ENCODE measurements at places on chromosomes 6 and 20.
A peak's percentile ranks its signal among the peaks of the same experiment; 100 is the strongest.

DNA sequence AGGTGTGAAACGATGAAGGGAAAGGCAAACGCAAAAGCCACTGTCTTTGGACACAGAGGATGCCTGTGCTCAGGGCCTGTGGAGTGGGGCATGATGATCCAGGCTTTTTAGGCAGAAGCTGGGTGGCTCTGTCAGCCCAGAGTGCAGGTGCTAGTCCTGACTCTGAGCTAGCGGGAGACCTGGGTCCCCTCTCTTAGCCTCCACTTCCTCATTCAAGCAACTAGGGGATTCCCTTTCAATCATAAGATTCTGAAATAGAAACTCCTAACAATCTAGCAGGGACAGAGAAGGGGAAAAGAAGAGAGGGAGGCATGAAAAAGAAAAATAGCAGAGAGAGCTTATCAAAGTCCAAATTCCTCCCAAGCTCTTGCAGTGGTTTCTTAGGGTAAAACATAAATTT lies 7.6 kb upstream of the HIVEP2 start:
- no peak for DNase-seq

GRCh38 chr6:13012296-13012695 lies 295.7 kb downstream of the PHACTR1 start:
- DNase-seq, result no peak

DNA sequence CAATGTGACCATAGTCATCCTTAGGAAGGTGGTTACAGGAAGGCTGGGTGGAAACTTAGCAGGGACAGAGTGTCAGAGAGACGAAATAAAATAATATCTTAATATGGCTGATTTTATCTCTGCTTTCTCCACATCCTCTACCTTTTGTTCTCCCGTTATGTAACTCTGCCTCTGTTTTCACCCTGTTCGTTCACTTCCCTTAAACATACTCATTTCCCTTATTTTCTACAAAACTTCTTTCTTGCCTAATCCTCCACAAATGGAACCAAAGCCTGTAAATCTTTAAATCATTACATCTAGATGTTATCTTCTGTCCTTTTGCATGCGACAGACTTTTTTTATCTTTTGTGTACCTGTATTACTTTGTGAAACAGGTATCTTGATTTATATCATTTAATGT lies 23.3 kb upstream of the CRIP3 start:
- DNase-seq, result no peak

DNA sequence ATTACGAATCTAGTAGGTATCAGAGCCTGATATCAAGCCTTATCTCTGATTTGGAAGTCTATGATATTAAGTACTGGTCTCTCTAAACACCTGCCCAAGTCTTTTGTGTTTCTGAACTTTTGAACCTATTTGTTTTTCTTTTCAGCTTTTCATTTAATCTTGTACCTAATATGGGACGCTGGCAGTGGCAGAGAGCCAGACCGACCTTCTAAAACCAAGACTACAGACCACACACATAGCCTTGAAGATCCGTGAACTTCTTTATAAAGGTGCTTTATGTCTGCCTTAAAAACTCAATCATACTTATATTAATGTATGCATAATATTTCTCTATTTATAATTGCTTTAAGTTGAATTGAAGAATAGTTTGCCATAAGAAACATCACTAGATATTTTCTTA lies 12.6 kb upstream of the PTCHD4 start:
- DNase-seq, result no peak

GRCh38 chr6:162533009-162533400 lies 194.6 kb downstream of the PRKN start:
- DNase-seq, result no peak

GRCh38 chr6:96015518-96016333 lies at the start of gene FUT9:
TSS of gene FUT9 (plus strand) at chr6:96015974. CDS start at chr6:96203156, 187,182 bp downstream.
- DNase-seq, result no peak

- no peak for DNase-seq
These were observed 13.3 kb upstream of the CRYBG1 start for GRCh38 chr6:106347219-106347618.

- no peak for DNase-seq
These were observed 3.2 kb downstream of the PRRT1 start for GRCh38 chr6:32148289-32149091.

- DNase-seq, result no peak
These were observed 54.2 kb downstream of the QKI start for GRCh38 chr6:163468738-163469137.

- no peak for DNase-seq
These were observed 2.6 kb upstream of the ANKRD6 start for GRCh38 chr6:89430201-89430962.

- no peak for DNase-seq
These were observed 86.0 kb downstream of the ALDH8A1 start for GRCh38 chr6:134863763-134864510.

DNA sequence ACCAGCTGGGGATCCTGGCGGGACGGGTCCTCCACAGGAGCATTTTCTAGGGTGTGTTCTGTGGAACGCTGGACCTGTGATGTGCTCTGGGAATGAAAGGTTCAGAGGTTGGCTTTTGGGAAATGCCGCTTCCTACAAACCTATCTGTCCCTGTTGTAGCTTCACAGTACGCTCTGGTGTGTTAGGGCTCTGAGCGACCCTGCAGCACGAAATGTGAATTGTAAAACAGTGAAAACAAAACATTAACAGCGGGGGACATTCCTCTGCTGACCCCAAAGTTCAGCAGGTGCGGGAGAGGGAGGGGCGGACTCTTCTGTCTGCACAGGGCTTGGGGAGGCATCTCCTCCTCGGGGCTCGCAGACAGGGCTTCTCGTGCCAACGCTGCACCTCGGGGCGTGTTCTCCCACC lies 155.9 kb downstream of the NRN1 start:
- no peak for DNase-seq

GRCh38 chr20:31835977-31836852 lies 9.2 kb downstream of the FOXS1 start:
- peak; percentile 83 for DNase-seq

DNA sequence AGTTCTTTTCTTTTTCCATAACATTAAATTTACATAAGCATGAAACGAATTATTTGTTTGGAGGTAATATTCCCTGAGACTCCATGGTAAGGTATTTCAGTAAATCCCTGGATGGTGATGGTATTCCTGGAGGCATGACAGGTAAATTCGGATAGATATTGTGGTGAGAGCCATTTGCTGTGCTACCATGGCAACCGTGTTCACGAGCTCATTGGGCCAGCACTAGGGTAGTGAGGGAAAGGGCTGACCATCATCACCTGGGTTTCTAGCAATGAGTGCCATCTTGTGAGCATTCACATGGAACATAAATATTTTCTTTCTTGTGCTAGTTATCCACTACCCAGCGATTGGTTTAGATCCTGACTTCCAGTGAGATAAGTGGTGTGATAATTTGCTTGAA lies 51.9 kb upstream of the GNRH2 start:
- DNase-seq, result no peak

GRCh38 chr6:30743099-30744053 lies 889 bp upstream of the FLOT1 start:
- DNase-seq, result no peak

DNA sequence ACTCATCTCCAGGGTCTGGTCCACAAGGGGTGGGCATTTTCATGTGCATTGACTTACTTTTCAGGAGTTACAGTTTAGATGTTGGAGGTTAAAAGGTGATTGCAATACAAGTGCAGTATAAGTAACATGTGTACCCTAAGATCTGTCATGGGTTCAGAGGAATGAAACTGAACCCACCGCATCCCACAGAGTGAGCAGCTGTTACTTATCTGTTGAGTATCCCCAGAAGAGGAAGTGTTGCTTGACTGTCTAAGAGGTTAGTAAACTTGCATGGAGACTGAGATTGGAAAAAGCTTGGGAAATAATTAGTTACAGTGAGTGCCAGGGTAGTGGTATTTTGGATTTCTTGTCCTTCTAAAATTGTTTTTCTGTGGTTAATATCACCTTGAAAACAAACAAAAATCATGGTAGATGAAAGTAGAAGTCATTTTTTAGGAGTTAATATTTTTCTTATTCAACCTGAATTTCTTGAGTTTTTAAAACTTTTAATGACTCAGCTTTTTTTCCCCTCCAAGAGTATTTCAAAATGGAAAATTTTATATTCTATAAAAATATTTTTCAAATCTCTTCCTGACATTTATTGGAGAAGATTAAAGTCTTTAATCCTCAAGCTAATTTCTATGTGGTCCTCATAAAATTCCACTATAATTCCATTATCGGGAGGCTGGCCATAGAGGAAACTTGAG lies 306.1 kb downstream of the ZNF217 start:
- no peak for DNase-seq

GRCh38 chr6:108068618-108069017 lies 5.9 kb downstream of the OSTM1 start:
- DNase-seq, result no peak

DNA sequence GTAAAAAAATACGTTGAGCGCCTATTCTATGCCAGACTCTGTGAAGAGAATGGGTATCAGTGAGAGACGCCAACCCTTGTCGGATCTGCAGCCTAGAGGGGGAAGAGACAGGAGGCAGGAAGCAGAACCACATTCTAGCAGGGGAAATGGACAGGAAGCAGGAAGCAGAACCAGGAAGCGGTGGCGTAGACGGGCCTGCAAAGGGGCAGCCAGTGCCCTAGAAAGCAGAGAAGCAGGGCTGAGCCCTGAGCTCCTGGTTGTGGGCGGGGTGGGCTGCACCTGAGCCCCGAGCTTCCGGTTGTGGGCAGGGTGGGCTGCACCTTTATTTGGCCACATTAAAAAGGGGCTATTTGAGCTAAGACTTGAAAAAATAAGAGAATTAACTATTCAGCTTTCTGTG lies 71.9 kb downstream of the FAM120B start:
- DNase-seq, result no peak

DNA sequence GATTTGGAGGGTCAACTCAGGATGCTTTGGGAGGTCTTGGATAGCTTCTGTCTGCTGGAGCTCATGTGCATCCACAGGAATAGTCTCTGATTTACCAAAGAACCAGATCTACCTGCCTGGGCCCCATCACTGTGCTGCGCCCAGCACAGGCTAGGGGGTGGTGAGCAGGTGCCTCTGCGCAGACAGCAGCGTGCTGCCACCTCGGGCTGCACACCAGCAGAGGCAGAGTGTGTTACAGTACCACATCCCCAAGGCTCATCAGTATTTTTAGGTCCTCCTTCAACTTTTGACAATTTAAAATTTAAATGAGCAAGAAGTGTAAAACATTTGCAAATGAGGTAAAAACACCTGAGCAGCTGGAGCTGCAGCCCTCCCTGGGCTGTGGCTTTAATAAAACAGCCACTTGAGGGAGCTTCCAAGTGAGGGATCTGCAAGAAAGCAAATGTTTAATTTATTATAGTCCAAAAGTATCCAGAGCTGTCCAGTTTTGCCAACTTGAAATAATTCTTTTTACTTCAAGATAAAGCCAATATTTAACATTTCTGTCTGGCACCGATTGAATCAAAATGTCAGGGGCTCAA lies 324.9 kb downstream of the ZFAND3 start:
- DNase-seq, result no peak

DNA sequence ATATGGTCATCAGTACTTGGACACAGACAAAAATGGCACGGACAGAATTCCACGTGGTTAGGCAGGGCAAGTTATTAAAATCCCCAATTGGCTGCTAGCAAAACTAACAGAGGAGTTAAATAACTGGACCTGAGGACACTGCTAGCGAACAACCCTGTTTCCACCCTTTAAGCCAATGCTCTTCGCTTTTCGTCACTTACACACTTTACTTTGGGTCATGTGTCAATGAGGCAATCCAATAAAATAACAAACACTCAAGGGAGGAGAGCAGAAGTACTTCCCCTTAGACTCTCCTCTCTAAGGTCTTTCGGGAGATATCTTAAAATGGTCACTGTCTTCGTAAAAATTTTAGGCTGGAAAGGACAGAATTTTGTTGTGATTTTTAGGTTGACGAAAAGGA lies 68.6 kb downstream of the LCA5 start:
- no peak for DNase-seq

- no peak for DNase-seq
These were observed 22.6 kb downstream of the SLC2A12 start for GRCh38 chr6:134029495-134030455.

DNA sequence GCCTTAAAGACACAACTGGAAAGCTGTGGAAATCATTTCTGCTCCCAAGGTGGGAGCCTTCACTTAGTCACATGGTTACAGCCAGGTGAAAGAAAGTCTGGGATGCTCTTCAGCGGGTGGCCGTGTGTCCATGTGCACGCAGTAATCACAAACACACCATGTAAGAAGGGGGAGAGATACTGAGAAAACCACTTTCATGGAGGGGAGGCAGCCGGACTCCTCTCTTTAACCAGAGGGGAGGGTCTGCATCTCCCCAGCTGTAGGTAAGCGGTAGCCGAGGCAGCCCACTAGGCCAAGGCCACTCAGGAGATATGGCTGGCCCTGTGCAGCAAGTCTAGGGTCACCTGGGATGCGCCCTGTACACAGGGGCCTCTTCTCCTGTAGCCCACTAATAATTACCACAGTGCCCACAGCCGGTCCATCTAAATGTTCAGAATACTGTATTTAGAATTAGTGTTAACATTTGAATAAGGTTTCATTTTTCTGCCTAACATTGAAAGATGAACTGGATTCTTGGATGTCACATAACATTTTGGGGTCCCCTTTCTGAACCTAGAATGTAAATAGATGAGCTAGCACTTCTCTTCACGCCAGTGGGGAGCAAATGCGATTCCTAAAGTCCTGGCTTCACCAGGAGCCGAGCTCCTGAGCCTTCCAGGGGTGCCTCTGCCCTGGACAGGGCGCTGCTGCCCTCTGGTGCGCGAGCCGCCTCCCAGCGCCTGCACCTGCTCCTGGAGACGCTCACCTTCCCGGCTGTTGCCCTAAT lies 15.9 kb downstream of the GPR31 start:
- DNase-seq, result peak; percentile 27

GRCh38 chr20:17282501-17282900 lies 55.7 kb downstream of the PCSK2 start:
- DNase-seq, result no peak

- no peak for DNase-seq
These were observed 58.6 kb downstream of the FOXA2 start for GRCh38 chr20:22525821-22526220.

DNA sequence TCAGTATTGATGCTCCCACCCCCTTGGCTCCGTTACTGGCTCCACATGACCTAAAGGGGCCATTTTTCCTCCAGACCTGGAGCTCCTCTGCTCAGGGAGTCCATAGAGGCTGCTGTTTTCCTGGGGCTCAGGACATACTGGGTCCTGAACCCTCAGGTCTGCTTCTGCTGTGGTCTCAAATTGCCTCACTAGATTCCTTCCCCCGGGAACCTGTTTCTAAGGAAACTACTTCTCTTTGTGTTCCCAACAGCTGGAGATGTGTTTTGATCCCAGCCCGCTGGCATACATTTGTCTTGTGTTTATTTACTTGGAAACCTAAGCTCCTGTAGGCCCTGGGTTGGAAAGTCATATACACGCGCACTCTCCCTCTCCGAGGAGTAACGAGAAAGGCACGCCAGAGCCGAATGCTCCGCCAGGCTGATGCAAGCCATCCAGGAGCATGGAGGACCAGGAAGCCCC lies 222.8 kb downstream of the UST start:
- no peak for DNase-seq

- no peak for DNase-seq
These were observed 197.5 kb upstream of the CST7 start for GRCh38 chr20:24751551-24751950.

DNA sequence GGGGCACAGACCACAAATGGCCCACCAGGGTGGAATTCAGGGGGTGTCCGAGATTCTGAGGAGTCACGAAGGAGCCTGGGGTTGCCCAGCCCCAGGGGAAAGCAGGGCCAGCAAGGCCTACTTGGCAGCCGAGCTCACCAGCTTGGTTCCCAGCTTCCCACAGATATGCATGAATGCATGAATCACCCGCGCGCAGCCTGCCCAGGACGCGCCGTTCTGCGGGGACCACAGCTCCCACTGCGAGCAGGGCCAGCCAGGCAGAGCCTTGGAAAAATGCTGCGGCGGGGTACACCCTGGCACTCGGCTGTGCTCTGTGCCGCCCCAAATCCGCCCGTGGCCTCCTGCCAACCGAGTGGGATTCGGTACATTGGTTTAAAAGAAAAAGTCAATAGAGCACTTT lies 211.0 kb downstream of the NFATC2 start:
- DNase-seq, result no peak

All from GDM1 (cell line).